Tibial nerve (tissue), 4 donors: ENCODE measurements at places on chromosomes 4 and X. TPM values are rescaled to one million over a fixed set of nuclear protein-coding genes. Genes with fewer than 3 reads are reported as not detected.

- no peak for DNase-seq
Measured at GRCh38 chrX:150897421-150898320, 797 bp downstream of the CD99L2 start.

WDR17 gene
- 19.6 TPM for total RNA-seq

DNA sequence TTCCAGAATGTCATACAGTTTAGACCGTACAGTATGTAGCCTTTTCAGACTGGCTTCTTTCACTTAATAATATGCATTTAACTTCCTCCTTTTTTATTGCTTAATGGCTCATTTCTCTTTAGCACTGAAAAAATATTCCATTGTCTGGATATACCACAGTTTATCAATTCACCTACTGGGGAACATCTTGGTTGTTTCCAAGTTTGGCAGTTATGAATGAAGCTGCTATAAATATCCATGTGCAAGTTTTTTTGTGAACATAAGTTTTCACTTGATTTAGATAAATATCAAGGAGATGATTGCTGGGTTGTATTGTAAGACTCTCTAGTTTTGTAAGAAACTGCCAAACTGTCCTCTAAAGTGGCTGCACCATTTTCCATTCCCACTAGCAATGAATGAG lies 375.5 kb downstream of the PCDH18 start:
- DNase-seq, result no peak

GRCh38 chr4:75429208-75429607 lies 85.0 kb downstream of the RCHY1 start:
- no peak for DNase-seq

ADH6 gene
- not detected for total RNA-seq

DNA sequence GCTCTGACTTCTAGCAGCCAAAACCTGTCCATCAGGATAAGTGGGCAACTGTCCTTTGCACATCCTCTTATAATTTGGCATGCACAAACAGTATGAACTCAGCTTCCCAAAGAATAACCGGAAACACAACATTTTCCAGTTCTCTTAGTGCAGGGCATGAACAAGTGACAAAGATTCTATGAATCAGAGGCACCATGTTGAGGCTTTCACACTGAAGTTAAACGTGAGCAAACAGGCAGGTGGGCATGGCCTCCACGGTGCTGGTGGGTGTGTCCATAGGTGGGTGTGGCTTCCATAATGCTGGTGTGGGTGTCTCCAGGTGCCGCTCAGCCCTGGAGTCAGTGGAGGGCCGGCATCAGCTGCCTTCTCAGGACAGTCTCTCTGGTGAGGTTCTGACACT lies 196.5 kb downstream of the SMIM20 start:
- DNase-seq, result no peak

TCEAL5 gene
- not detected for total RNA-seq

DNA sequence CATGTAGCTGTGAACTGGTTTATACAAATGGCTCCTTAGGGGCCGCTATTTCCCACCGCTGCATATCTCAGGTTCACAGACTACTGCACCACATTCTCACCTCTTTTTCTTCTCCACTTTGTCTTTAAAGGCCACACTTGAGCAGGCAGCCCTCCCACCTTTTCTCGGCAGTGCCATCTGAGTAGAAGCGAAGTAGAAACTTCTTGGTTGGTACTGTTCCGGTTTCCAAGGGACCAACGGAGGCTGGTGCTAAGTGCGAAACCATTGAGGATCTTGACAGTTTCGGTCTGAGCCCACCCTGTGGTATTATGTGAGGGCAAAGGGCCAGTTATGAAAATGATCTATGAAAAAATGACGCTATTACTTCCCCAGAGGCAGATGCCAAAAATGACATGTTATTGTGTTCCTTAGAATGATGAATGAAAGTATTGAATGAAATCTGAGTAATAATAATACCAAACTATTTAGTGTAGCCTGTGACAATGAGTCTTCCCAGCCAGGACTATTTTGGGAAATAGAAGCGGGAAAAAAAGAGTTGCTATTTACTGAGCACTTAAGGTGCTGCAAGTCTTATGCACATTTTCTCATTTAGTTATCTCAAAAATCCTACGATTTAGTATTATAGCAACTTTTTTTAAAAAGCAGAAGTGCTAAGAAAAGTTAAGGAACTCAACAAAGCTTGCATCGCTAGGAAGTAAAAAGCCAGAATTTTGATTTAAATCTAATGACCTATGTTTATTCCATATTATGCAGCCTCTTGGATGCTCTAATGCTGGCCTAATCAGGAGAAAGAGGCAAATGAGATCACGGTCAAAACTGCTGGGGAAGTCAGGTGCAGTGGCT lies 29.6 kb upstream of the CHRNA9 start:
- DNase-seq, result no peak

- no peak for DNase-seq
Measured at GRCh38 chrX:12753366-12753765, 37.8 kb upstream of the PRPS2 start.

DAPP1 gene
- total RNA-seq, result 0.42 TPM

- DNase-seq, result no peak
Measured at GRCh38 chrX:124717537-124717936, 371.2 kb downstream of the SH2D1A start.

GRCh38 chrX:642436-643240 lies 12.0 kb downstream of the SHOX start:
- no peak for DNase-seq

GRCh38 chr4:39278476-39278875 lies 87.7 kb downstream of the RFC1 start:
- no peak for DNase-seq

GRCh38 chr4:110532901-110533589 lies 57.1 kb downstream of the ENPEP start:
- no peak for DNase-seq

HSFX4 gene
- not detected for total RNA-seq

DNA sequence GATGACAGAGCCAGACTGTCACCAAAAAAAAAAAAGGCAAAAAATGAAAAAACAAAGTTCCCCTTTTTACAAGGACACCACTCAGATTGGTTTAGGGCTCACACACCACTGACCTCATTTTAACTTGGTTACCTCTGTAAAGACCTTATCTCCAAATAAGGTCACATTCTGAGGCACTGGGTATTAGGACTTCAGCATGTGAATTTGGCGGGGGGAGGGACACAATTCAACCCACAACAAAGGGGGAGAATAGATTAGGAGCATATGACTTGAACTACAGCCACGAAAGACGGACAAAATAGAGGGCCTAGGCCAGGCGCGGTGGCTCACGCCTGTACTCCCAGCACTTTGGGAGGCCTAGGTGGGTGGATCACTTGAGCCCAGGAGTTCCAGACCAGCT lies 31.0 kb upstream of the ARAF start:
- DNase-seq, result no peak

DNA sequence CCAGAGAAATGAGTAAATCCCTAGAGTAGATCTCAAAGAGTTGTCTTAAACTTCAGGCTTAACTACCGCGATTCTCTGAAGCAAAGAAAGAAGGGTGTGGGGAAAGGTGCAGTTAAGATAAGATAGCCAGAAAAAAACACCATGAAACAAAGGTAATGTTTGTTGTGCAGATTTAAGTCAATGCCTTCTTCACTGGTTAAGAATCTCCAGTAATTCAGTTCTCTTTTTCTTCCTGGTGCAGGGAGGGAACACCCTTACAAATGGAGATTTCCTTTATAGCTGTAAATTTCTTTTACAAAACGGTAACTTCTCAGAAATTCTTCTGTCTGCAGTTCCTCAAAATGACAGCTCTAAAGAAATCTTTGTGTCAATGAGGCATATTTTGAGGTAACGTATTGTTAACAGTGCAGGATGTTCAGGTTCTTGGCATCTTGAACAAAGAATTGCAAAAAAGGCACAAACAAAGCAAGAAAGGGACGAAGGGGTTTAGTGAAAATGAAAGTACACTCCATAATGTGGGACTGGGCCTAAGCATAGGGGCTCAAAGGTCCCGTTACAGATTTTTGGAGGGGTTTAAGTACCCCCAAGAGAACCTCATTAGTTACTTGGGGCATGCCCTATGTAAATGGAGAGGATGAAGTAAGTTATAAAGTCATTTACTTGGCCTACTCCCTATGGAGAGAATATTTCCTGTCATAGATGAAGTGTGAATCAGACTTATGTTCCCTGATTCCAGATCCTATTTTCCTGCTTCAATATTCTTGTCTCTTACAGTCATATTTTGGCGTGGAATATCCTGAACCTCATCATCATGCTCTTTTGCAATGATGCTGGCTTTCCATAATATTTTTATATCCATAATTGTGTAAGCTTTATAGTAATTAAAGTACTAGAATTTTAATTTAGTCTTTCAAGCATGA lies 492.0 kb downstream of the PCDH11X start:
- no peak for DNase-seq

- peak; percentile 70 for DNase-seq
Measured at GRCh38 chrX:40132751-40133150, 35.0 kb upstream of the BCOR start.

DNA sequence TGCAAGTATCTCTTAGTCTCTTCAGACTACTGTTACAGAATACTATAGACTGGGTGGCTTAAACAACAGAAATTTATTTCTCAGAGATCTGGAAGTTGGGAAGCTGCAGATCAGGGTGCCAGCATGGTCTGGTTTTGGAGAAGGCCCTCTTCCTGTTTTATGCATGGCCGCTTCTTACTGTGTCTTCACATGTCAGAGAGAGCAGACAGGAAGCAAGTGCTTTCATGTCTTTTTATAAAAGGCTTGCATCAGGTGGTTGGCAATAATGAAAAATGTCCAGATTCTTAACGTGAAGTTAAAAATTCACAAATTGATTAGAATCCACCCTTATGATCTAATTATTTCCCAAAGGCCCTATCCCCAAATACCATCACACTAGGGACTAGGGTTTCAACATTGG lies 284.9 kb downstream of the RPA4 start:
- no peak for DNase-seq

DNA sequence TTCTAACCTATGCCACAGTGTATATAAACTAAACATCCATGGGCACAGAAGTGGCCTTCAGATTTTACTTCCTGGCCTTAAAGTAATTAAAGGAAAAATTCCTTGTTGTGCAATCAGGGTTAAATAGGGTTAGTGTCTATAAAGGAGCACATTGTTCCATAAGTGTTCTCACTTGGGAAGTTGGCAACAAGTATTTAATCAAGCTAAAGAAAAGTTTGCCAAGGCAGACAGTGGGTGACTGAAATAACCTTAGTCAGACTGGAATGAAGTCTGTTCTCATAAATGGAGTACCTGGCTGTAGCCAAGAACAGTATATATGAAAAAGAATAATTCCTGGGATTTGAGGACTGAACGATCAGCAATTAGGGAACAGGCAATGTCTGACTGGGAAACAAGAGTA lies 213.6 kb downstream of the HTR2C start:
- no peak for DNase-seq

DNA sequence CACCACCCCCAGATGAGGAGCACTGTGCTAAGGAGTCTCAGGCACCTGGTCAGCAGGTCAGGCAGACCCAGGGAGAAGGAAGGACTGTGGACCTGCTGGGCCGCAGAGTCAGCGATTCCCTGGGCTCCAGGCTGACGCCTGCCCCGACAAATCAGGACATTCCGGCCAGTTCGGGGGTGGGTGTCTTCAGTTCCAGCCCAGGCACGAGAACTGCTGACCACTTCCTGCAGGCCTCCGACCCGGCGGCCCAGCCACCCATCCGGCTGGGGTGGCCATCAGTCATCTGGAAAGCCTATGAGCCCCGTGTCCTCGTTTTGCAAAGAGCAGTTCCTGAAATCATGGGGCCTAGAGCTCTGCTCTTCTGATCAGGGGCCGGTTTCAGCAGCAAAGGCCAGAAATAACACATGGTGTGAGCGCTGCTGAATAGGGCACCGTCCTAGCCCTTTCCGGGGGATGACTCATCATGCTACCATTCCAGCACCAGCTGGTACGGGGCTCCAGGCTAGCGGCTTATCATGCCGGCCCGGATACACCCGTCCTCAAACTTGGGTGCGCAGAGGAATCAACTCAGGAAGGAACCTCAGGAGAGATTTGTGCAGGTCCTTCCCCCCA lies 7.8 kb upstream of the SH3TC1 start:
- DNase-seq, result peak; percentile 54

OPHN1 gene
- total RNA-seq, result 13.2 TPM

DNA sequence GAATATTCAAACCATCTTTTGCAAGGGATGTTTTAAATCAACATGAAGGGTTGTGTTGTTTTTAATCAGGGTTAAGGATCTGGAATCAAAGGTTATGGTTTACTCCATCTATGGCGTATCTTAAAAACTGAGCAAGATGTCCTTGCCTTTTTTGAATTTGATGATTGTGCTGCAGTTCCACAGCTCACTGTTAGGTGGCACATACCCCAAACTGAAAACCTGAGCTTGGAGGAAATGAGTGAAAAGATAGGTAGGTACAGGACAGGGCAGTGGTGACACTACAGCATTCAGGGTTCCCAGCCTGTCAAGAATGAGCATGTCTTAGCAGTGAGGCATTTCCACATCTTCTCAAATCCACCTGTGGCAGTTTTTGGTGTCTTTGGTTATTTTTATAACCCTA lies 13.1 kb upstream of the EOLA1 start:
- no peak for DNase-seq

GRCh38 chrX:139882299-139882698 lies 50.6 kb downstream of the ATP11C start:
- no peak for DNase-seq

- DNase-seq, result no peak
Measured at GRCh38 chr4:106426069-106426468, 57.5 kb upstream of the GIMD1 start.

DNA sequence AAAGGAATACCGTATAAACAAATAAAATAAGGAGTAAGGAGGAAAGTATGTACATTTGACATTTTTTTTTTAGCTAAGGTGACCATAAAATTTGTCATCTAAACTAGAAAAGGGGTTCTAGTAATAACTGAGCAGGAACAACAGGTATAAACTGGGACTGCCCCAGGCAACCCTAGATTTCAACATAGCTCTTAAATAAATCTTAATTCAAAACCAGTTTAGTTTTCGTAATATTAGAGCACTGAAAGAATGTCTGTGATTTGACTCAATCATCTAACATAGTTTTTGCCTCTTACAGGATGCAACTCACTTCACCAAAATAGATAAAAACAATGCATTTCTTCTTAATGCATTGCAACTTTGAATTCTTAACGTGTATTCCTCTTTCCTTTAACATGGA lies 257.7 kb downstream of the ADAMTS3 start:
- no peak for DNase-seq

GRCh38 chrX:130836447-130836846 lies 66.6 kb downstream of the ENOX2 start:
- DNase-seq, result no peak

- DNase-seq, result no peak
Measured at GRCh38 chr4:10118048-10119004, 1.7 kb upstream of the WDR1 start.

GRCh38 chr4:110181890-110182289 lies 16.5 kb downstream of the ELOVL6 start:
- no peak for DNase-seq

TRIM60 gene
- total RNA-seq, result not detected

- DNase-seq, result no peak
Measured at GRCh38 chr4:2823671-2824328, 19.8 kb upstream of the ADD1 start.

RNF150 gene
- 14.5 TPM for total RNA-seq

HSFX3 gene
- not detected for total RNA-seq

BANK1 gene
- total RNA-seq, result 3.5 TPM

ADH7 gene
- total RNA-seq, result not detected
